ENCODE measurements at places on chromosomes 2 and 18.
A peak's percentile ranks its signal among the peaks of the same experiment; 100 is the strongest.

GRCh38 chr2:109069331-109070194, 59.4 kb upstream of the SH3RF3 start:
- no peak for DNase-seq

GRCh38 chr2:144826105-144826504, 306.2 kb upstream of the ZEB2 start:
- no peak for DNase-seq

GRCh38 chr2:8484502-8485283, 197.2 kb upstream of the ID2 start:
- DNase-seq = no peak

- DNase-seq = no peak
These were observed 2.1 kb downstream of the GULP1 start for GRCh38 chr2:188293601-188294351.

GRCh38 chr18:11785444-11786055, 65.7 kb upstream of the CHMP1B start:
- DNase-seq = no peak

DNA sequence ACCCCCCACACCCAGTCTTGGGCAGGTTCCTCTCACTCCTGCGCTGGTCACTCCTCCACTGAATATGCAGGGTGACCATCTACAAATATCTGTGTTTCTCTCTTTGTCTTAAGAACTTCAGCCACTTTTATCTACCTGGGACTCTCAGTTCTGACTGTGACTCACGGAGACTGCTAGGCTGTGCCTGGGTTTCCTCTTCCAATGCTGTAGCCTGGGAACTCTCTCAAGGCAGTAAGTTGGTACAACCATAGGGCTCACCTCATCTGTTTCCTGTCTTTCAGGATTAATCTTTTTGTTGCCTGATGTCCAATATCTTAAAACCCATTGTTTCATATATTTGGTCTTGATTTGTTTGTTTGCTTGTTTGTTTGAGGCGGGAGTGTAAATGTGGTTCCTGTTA, 47.2 kb upstream of the ZNF396 start:
- DNase-seq = no peak

DNA sequence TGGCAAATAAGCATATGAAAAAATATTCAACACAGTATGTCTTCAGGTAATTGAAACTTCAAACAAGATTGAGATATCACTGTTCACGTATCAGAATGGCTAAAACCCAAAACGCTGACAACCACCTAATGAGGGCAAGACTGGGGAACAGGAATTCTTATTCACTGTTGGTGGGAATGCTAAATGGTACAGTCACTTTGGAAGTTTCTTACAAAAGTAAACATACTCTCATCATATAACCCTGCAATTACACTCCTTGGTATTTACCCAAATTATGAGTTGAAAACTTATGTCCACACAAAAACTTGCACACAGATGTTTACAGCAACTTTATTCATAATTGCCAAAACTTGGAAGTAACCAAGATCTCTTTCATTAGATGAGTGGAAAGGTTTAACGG, 30.1 kb downstream of the BUB1 start:
- DNase-seq = no peak

DNA sequence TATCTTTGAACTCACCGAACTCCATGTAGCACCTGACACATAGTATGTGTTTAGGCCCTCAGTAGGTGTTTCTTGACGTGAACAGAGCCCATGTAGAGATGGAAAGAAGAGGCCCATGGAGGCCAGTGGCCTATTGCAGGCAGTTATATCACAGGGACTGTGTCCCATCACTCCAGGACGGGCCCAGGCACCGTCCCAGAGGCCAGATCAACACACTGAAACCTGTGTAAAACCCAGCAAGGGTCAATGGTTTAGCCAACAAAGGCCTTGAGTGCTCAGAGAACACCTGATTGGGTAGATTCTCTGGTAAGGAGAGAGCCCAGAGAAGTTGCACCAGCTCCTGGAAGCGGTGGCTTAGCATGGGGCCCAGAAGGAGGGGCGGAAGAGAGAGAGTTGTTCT, 82.8 kb downstream of the INHBB start:
- no peak for DNase-seq

DNA sequence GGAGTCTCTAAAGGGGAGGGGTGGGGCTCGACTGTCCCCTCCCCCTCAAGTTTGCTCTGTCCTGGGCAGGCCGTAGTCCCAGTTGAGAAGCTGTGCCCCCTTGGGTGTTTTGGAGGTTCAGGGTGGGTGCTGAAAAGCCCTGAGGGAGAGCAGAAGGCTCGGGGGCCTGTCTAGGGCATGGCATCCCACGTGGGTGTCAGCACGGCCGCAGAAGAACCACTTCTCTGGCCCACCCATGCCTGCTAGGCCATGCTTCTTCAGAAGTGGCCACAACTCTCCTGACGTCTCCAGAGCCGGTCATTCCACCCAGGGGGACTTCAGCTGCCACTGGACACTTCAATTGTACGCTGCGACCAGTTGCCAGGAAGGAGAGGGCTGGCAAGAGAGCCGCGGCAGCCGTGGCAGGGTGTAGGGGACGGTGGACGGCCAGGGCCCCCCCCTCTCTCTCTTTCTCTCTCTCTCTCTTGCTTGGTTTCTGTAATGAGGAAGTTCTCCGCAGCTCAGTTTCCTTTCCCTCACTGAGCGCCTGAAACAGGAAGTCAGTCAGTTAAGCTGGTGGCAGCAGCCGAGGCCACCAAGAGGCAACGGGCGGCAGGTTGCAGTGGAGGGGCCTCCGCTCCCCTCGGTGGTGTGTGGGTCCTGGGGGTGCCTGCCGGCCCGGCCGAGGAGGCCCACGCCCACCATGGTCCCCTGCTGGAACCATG, at the start of gene INPP5D:
Gene INPP5D (plus strand): TSS at position 546 of the 704 bp plus-strand sequence. CDS start 137 bp downstream, at position 683.
- peak; percentile 86 for DNase-seq

- no peak for DNase-seq
These were observed 94.2 kb downstream of the ALPK2 start for GRCh38 chr18:58534535-58535301.

DNA sequence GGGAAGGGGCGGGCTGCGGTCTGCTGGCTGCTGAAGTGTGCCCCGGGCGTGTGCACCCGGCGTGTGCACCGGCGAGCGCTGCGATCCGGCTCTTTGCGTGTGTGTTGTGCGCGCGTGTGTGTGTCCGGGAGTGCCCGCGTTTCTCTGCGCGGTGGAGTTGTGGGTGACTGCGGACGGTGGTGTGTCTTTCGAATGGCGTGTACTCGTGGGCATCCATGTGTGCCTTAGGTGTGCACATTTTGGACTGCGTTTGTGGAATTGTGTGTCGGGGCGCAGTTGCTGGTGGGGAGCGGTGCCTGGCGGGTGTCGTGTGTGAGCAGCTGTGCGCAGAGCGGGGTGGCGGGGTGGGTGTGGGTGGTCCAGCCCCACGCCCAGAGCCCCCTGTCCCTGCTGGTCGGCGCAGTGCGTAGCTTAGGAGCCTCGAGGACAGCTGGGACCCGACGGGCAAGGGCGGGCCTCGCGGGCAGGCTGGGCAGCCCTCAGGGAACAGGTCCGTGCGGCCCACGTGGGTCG, 533 bp downstream of the HPCAL1 start:
- DNase-seq = no peak

DNA sequence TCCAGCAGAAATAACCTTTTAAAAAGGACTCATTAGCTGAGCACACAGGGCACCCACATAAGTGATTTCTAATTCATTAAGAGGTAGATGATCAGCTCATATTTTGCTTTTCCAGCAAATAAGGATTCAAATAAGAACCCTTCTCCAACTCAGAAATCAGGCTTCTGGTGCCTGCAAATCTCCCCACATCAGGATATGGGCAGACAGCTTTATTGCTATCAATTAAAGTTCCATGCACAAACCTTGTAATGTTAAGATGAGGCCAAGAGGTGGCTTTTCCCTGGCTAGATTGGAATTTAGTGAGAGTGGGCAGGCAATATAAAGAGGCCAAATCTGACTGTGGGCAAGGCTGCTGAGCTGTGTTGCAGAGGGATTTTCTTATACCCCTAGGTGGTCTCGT, 193.6 kb downstream of the SH3RF3 start:
- DNase-seq = no peak

- DNase-seq = no peak
These were observed 86.1 kb upstream of the BOD1L2 start for GRCh38 chr18:57060814-57061213.

DNA sequence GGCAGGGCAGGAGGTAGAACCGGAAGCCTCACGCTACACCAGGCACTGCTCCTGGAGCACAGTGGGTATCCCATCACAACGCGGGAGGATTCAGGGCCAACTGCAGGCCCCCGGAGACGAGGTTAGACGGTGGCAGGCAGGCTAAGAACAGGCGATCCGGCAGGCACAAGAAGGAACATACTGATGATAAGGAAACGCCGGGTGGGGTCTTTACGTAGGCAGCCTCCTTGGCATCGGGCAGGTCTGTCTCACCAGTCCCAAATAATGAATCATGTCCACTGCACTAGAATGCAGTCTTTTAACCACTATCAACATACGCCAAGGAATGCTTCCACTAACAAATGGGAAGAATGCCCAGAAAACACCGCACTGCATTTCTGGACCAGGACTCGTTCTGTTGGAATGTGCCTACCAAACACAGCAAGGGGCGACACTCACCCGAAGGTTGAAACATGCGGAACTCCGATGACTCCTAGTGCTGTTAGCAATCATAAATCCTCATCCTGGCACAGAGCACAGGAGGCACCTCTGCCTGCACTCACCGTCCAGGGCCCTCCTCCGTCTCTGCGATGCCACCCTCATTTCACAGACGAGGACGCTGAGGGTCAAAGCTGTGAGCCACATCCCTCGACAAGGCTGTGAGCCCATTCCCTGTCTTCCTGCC, 35.2 kb downstream of the ZNF516 start:
- no peak for DNase-seq

- DNase-seq = no peak
These were observed 71.5 kb downstream of the SFXN5 start for GRCh38 chr2:72999729-73000725.

- DNase-seq = no peak
These were observed 61.3 kb downstream of the CUL3 start for GRCh38 chr2:224523626-224524577.

- no peak for DNase-seq
These were observed 349.9 kb downstream of the THSD7B start for GRCh38 chr2:137115081-137115794.

GRCh38 chr2:223697316-223697891, 95.2 kb upstream of the SCG2 start:
- no peak for DNase-seq

DNA sequence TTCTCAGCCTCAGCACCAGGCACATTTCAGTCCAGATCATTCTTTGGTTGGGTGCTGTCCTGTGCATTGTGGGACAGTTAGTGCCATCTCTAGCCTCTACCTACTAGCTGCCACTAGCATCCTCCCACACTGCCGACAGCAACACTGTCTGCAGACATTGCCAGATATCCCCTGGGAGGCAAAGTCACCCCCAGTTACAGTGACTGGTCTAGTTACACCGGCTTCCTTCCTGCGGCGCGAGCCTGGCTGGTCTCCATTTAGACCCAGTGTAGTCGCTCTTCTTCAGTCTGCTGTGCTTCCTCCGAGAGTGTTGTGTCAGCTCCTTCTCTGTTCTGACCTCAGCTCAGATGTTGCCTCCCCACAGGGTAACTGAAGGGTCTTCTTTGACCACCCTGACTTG, 283.1 kb downstream of the PHLPP1 start:
- no peak for DNase-seq

DNA sequence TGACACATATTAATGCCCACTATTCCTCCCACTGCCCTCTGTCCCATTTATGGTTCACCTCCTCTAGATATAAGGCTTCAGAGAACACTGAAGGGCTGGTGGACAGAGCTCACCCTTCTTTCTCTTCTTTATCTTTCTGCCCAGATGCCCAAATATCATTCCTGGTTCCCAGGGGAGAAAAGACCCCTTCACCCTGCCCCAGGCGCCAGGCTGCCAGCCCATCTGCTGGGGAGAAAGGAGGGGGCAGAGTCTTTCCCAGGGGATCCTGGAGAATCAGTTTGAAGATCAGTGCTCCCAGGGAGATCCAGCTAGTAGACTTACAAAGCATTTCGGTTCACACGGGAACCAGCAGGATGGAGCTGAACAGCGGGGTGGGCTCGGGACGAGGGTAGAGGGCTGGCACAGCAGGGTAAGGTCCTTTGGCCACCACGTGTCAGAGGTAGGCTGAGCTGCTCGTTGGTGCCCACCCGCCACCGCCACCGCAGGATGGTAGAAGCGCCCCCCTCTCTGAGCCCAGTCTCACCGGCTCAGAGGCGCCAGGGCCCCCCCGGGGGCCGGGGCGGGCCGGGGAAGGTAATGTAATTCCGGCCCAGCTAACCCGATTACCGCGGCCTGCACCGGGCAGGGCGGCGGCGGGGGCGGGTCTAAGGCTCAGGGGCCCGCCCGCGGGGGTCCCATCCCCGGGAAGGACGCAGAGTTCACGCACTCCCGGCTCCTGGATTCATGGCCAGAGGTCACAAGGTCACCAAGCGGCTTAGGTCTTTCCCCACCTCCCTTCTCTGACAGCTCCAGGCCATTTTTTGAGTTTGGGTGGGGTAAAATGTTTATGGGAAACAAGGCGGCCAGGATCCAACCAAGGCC, 1.3 kb upstream of the TLX2 start:
- no peak for DNase-seq

GRCh38 chr2:216555274-216555673, 56.6 kb downstream of the RPL37A start:
- no peak for DNase-seq
